ENCODE measurements at places on chromosomes 1 and 21.
A peak's percentile ranks its signal among the peaks of the same experiment; 100 is the strongest.

GRCh38 chr1:153352523-153352922, 3.9 kb upstream of the PGLYRP4 start:
- no peaks in the 10 kb centered on the region for H3K36me3 ChIP-seq
- H3K27me3 ChIP-seq: peaks cover 52% of the 10 kb centered on the region
- H3K4me3 ChIP-seq: no peak overlapping the region

DNA sequence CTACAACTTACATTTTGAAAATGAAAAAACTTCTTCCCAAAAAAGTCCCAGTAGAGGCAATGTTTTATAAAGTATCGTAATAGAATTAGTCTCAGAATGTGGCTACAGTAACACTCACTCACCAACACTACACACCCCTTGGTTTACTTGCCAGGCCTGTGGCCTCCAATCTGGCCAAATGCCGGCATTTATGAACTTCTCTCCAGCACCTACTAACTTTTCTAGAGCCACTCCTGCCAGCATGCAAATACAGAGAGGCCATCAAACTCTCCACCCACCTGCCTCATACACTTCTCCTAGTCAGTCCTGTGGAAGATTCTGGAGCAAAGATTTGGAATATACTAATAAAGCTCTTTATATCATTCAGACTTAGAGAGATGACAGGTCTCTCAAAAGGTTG, 32.3 kb downstream of the STPG1 start:
- H3K4me3 ChIP-seq: no peak overlapping the region
- no peaks in the 10 kb centered on the region for H3K4me1 ChIP-seq

DNA sequence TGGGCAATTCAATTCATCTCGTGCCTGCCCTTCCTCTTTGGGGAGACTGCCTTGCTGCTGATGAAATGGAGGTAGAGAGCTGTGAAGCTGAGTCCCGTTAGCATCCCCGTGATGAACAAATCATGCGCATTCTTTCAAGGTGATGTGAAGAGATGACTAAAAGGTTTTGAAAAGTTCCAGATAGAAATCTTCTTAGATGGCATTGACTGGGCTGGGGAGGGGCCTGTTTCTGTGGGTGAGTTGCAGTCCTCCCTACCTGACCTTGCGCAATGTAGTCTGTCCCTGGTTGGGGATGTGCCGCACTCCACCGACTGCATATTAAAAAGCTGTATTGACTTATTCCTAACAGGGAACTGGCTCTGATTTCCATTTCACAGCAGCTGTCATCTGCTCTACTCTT, 49.6 kb downstream of the ST6GALNAC3 start:
- no peak for DNase-seq
- H3K27me3 ChIP-seq: no peaks in the 10 kb centered on the region
- H3K36me3 ChIP-seq: peaks cover 4% of the 10 kb centered on the region
- no peak overlapping the region for H3K4me3 ChIP-seq
- H3K27ac ChIP-seq: no peak overlapping the region
- H3K4me1 ChIP-seq: peaks cover 36% of the 10 kb centered on the region

GRCh38 chr1:46248122-46248920, 758 bp downstream of the RAD54L start:
- peaks cover 6% of the 10 kb centered on the region for H3K36me3 ChIP-seq
- peak; percentile 24 for DNase-seq
- H3K27me3 ChIP-seq: no peaks in the 10 kb centered on the region

GRCh38 chr1:119336848-119337247, 31.7 kb upstream of the HAO2 start:
- peaks cover 25% of the 10 kb centered on the region for H3K4me1 ChIP-seq
- H3K27ac ChIP-seq: no peak overlapping the region
- H3K36me3 ChIP-seq: peaks cover 2% of the 10 kb centered on the region
- no peak for DNase-seq
- H3K4me3 ChIP-seq: no peak overlapping the region

Data from neural crest cell (in vitro differentiated cells).